ENCODE measurements at places on chromosomes 5 and 9.

GRCh38 chr9:35414889-35415288 is 75.0 kb upstream of the RUSC2 start:
- no peak for DNase-seq

GRCh38 chr9:91391818-91392217 is 30.1 kb upstream of the AUH start:
- DNase-seq = no peak

DNA sequence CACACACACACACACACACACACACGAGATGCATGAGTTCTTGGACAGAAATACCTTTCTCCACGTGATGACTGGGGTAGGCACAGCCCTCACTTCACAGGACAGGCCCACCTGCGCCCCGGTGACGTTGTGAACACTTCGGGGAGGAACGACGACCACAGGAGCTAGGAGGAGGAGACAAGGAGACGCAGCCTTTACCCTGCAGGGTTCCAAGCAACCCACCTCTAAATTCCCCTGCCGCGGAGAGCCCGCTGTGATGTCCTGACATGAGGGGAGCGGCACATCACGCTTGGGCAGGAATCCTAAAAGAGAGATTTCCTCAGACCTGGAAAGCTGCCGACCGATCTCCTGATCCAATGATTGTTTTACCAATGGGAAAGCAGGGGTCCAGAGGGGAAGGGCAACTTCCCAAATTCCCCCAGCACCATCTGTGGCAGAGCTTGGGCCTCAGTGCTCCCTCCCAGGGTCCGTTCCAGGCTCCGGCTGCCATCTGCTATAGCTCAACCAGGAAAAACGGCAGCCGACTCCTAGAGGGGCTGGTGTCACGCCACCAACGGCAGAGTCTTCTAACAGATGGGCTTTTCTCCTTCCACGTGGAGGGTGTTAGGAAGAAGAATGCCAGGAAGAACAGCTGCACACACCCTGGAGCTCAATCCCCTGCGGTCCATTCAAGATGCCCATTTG is 10.1 kb downstream of the IGFBPL1 start:
- DNase-seq = no peak

DNA sequence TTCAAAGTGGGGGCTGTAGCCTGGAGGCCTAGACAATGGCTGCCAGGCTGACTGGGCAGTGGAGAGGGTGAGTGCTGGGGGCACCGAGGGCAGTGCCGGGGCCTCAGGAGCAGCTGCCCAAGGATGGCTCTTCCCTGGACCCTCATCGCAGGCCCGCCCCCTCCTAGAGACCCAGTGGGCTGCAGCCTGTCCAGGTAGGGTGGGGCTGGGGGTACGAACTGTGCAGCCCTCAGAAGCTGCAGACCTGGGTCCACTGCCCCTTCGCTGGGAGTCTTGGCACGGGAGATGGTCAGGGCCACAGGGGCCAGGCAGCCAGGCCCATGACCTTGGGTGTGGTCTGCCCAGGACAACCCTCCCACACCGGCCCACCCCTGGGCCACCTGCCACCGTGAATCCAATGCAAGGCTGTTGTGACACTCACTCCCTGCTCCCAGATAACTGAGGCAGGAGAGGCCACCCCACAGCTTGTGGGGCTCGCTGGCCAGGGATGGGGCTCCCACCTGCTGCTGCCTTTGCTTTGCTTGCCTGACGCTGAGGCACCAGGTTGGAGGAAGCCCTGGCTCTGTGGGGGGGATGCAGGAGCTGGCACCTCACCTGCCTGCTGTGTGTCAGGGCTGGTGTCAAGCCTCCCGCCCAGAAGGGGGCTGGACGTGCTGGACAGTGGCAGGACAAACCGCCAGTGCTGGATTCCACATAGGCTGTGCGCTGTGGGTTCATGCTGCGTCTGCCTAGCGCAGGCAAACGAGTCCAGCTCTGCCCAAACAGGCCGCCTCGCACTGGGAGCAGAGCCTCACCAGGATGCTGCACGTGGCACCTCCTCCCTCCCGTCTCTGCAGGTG is 23.1 kb upstream of the SLC9A3 start:
- no peak for DNase-seq

GRCh38 chr5:32058101-32058500 is 116.0 kb downstream of the GOLPH3 start:
- DNase-seq = no peak

- DNase-seq = no peak
Observed at GRCh38 chr5:151141535-151141934, 16.0 kb downstream of the ANXA6 start.

DNA sequence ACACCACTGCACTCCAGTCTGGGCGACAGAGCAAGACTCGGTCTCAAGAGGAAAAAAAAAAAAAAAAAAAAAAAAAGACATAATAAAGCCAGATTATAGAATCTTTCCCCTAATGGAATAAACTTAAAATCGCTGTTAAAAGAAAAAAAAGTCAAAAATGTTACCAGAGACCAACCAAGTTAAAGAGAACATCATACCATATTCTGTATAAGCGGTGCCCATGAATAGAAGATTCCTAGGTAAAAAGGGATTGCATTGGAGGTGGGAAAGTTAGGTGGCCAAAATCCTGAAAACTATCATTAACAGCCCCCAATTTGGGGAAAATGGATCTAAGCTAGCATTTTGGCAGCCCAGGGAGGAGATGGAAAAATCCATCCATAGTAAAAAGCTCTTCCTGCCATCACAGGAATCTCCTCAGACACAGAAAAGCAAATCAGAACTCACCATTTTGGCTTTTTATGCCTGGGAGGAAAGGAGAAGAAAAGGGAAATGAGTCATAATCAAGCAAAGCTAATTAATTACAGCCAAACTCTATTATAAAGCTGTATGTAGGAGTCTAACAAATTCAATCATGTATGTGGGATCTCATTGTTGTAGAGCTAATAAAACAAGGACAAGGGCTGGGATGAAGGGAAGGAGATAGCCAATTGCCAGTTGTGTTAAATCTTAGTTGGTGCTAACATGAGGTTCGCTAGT is 363.8 kb downstream of the ARL15 start:
- no peak for DNase-seq

DNA sequence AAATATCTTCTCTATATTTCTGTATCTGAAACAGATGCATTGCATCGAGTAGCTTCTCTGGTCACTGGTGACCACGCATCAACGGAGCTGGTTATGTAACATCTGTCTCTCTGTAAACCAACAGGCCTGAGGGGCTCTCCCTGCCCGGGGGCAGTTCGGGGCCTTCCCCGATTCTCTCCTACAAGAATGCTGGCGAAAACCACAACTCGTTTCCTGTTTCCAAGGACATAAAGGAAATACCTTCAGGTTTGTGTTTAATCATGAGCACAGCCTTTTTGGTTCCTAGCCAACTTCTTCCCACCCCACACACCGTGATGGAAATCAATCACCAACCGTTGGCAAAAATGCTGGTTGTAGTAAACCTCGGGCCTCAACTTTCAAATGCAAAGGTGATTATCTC is 25.1 kb downstream of the GDNF start:
- no peak for DNase-seq

GRCh38 chr5:172530406-172530805 is 76.1 kb upstream of the SH3PXD2B start:
- no peak for DNase-seq

- DNase-seq = no peak
Observed at GRCh38 chr9:134174073-134174449, 9.7 kb upstream of the RNU6ATAC start.

- no peak for DNase-seq
Observed at GRCh38 chr5:181184845-181185216, 20.2 kb downstream of the TRIM7 start.

- DNase-seq = no peak
Observed at GRCh38 chr9:90801241-90801972, at the start of gene SYK. SYK (plus strand) TSS chr9:90801819; CDS start chr9:90843899, 42,080 bp downstream.

DNA sequence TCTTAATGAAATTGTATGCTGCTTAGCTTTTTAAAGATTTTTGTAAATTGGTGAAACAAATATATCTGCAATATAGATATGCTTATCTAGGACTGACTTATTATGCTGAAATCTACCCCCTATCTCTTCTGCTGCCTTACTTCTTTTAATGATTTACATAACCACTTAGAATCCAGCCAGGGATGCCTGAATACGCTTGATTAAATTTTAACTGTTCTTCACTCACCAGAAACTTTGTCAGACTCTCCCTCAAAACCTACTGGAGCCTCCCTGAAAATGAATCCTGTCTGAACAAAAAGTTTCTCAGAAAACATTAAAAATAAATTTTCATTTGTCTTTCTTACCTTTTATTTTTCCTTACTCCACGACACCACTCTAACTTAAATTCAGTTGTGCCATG is 111.7 kb downstream of the ST8SIA4 start:
- DNase-seq = no peak

- DNase-seq = no peak
Observed at GRCh38 chr9:114629563-114630090, 18.5 kb downstream of the TMEM268 start.

DNA sequence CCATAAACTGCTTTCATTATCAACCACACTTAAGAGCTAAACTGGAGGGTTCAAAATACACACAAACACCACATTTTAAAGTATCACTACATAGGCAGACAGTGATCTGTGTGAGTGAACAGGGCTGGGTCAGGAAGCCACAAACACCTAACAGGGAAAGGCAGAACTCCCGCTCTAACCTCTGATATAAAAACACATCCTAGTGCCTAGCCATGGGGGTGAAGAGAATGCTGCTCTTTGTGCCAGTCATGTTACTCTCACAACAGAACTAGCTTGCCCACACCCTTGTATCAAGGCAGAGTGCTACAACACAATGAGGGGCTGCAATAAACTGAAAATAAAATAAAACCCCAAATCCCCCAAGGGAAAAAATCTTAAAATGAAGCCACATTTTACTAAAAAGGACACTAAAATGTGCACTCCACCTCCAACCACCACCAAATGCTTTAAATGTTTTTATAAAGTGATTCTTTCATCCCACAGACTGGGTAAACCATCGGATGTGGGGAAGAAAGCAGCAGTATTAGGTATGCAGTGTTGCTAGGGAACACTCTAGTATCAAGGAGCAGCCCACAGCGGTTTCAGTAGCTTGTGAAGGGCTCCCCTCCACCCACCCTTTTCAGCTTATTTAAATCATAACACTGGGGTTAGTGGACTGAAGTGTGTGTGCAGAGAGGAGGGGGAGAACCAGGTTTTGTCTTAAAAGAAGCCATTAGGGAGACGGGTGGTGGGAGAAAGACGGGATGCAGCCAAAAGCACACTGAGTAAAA is 64.5 kb downstream of the TMEM161B start:
- DNase-seq = no peak

- DNase-seq = no peak
Observed at GRCh38 chr5:149567226-149567625, 14.1 kb upstream of the ARHGEF37 start.
